ENCODE measurements at places on chromosomes 5 and 9.

DNA sequence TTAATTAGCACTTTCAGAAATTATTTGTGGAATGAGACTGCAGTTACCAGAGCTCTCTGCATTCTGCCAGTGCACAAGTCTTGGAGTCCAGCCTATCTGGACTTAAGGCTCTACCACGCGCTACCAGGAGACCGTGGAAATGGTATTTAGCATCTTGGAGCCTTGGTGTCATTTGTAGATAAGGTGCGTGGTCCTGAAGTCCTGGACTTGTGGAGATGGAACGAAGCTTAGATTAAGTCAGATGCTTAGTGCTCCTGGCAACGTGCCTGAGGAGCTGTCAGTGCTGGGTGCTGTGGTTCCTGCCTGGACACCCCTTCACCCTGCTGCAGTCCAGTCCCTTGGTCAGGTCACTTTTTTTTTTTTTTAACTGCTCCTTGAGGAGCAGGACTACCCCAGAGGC, 59.7 kb downstream of the RCL1 start:
- no peak for DNase-seq

GRCh38 chr5:153941265-153941664, 97.4 kb downstream of the FAM114A2 start:
- DNase-seq: no peak

DNA sequence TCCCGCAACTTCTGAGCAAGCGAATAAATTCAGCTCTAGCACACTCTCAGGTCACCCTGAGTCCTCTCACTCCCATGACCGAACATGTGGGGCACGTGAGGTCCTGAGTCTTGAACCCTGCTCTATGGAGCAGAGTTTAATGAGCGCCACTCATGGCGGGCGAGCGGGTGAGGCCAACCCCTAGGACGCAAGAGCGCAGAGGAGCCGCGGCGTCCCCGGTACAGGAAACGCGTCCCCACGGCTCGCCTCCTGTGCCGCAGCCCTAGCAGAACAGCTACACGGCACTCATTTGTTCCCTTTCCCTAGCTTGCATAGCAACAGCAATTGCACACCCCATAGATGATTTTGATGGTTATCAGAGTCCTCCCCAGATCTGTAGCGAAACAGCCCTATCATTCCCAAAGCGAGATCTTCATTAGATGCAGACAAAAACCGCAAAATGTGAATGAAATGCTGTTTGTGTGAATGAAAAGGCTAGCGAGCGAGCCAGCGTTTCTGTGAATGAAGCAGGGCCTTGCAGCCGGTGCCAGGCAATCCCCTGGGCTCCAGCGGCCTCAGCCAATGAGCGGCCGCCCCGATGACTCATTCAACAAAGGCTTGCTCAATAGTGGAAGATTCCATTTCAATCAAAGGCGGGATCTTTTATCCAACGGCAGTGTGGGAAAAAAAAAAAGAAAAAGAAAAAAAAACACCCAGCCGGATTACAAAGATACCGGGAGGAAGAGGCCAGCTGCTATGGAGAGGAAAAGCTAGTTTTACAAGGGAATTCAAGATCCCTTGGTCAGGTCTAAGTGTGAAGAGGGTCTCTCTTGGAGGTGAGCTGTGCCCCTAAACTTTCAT, 1.5 kb upstream of the SHC3 start:
- peak; percentile 97 for DNase-seq

DNA sequence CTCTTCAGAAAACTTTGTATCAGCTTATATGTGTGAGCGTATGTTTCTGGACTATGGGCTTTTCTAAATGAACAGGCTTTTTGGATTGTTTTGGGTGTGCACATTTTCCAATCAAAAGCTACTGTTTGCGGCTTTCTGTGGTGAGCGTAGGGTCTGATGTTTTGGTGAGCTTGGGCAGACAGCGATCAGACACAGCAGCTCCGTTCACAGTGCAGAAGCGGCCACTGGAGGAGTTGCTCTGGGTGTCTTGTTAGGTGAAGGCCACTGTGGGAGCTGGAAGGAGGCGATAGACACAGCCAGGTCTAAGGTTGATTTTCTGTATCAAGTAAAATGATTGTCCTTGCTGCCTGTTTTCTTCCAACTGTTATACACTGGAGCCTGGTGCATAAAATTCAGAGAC, 11.1 kb downstream of the PRRC2B start:
- no peak for DNase-seq

DNA sequence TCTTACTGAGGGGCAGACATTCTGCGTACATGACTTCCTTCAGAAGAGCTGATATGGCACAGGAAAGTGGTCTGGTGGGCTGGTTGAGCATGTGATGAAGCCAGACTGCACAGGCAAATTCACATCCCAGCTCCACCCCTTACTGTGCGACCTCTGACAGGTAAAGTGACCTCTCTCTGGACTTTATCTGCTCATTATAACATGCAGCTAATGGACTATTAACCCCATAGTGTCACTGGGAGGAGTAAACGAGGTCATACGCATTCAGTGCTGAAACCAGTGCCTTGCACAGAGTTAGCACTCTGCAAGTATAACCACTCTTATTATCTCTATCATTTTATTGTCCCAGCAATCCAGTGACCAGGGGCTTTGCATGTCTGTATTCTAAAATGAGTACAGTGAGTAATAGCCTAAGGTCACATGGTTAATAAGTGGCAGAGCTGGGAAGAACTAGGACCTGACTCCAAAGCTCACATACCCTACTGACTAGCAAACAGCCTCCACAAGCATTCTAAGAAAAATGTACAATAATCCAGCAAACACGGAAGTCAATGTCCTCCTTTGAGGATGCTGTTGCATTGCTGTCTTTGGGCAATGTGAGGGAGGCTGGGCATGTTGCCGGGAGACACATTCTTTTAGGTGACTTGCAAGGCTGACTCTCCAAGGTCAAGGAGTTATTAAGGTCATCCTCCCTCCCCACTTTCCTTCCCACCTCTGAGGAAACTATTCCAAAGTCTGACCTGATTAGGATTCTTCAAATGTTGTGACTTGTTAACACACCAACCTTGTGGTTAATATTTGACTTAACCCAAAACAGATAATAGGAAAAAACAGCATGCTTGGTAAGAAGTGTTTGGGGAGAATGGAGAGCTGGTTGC, 19.0 kb downstream of the GLRX start:
- DNase-seq: no peak

- peak; percentile 1 for DNase-seq
Observed at GRCh38 chr9:138114501-138115245, 237.1 kb downstream of the CACNA1B start.

DNA sequence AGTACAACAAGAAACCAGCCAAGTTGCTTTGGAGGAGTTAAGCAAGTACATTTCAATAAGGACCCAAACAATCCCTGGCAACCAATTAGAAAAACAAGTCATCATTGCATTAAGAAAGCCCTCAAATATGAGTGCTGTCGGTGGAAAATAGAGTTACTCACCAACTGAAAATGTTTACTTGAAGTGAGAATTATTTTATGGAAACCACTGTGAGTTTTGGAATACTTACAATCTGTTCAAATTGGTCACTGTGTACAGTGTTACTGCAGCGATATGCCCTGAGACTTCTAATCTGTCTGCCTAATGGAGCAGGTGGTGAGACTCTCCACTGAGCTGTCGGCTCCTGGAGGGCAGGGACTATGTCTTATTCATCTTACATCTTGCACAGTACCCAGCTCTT, 1073.2 kb upstream of the DMAC1 start:
- no peak for DNase-seq

- no peak for DNase-seq
Observed at GRCh38 chr5:137231540-137231939, 267.6 kb downstream of the SPOCK1 start.

- no peak for DNase-seq
Observed at GRCh38 chr5:179292681-179293635, 52.3 kb downstream of the ADAMTS2 start.

- DNase-seq: peak; percentile 60
Observed at GRCh38 chr5:6711409-6712141, 1.7 kb upstream of the TENT4A start.

Measured in adrenal gland (tissue), 19 donors.